ENCODE measurements at places on chromosomes 1 and 21.

DNA sequence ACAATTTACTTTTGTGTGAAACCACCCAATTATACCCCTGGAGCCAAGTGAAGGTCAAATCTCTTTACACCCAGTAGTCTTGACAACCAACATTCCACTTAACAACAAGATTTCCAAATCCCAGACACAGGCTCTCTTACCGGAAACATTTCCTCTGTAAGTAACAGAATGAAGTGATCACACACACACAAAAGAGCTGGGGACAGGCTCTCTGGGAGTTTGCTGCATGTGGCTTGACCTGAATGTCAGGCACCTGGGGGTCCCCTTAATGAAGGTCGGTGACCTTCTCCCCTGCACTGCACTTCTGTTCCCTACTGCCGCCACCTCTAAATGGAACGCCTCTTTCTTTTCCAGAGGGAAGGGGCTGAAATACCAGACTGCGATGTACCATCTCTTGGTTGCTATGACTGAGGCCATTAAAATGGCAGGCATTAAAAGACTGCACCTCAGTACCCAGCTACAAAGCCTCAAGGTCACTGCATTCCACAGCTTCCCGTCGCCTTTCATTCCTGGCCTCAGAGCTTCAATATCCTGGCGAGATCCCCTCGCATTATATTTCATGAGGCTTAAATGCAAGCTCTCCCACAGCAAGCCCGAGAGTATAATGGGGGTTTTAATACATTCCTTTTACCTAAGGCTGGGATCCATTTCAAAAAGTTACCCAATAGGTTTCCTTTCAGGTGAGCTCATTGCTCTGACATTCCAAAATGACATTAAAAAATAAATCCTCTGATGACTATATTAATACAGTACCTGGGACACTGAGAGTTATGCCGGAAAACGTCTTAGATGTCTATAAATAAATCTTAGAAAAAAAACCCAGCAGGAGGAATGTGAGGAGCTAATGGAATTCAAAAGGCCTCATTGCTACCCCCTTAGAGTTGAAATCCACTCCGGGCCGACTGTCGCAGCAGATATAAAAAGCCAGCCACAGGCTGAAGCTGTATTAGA lies 90.9 kb upstream of the DIRAS3 start:
- no peak for DNase-seq

- DNase-seq = no peak
Observed at GRCh38 chr1:151342569-151342968, 4.5 kb downstream of the RFX5 start.

GRCh38 chr1:16153999-16154673 lies 1.7 kb downstream of the EPHA2 start:
- no peak for DNase-seq

- DNase-seq = no peak
Observed at GRCh38 chr1:63774617-63775417, 1.0 kb downstream of the ROR1 start.

- DNase-seq = no peak
Observed at GRCh38 chr1:196861429-196861828, 26.4 kb upstream of the CFHR4 start.

GRCh38 chr1:119324198-119324597 lies 44.4 kb upstream of the HAO2 start:
- no peak for DNase-seq

GRCh38 chr1:160748878-160749269 lies 9.8 kb downstream of the SLAMF7 start:
- DNase-seq = no peak

- DNase-seq = no peak
Observed at GRCh38 chr1:171785766-171786165, 4.3 kb downstream of the METTL13 start.

- no peak for DNase-seq
Observed at GRCh38 chr1:213605732-213606131, 382.0 kb upstream of the PROX1 start.

DNA sequence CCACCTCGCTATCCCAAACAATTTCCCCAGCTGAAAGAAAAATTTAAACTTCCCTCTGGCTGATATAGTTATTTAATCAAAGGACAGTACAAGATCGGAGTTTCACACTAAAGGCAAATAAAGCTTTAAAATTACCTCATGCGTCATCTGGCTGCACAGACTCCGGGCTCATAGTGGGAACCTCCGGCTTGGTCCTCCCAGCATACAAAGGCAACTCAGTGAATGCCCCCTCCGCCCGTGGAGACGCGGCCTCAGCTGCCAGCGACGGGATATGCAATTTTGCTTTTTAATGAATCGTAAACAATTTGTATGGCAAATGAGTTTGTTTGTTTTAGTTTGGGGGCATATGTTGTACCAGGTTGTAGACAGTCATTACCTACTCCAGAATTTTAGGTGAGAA lies 214.6 kb upstream of the NFIA start:
- DNase-seq = no peak

- no peak for DNase-seq
Observed at GRCh38 chr1:247576514-247576913, 11.6 kb upstream of the OR2G2 start.

DNA sequence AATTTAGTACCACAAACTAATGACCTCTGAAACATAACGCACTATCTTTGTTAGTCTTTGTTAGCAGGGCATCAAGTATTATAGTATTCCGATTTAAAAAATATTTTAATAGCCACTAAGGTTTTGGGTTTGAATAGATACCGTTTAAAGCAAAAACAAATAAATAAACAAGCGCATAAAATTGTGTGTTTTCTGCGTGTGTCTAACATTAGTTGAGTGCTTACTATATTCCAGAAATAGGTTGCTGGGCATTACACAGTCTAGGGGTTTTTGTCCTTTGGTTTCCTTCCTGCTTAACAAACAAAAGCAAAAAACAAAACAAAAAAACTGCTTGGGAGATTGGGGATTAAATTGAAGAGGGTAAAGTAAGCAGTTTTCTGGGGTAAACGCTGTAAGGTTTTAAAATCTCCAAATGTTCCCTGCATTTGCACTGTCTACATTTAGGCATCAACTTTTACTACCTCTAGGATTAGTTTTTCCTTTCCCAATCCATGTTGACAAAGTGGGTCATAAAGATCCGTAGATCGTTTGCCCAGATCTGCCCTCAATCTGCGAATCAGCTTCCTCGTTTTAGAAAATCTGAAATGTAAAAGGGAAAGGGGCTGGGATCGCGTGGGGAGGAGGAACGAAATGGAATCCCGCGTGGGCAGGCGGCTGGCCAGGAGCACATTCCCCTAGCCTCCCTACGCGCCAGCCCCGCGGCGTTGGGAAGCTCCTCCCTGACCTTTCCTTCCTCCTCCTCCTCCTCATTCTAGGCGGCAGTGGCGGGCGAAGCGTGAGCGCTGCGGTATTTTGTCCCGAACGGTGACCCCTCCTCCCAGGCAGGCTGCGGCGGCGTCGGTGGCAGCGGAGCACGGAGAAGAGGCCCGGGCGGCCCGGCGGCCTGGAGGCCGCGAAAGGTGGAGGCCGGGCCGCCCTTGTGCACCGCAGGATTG lies at the start of gene KCTD3:
Gene KCTD3, plus strand, starts transcription at position 749 of the 935 bp plus-strand sequence. CDS start 382 bp downstream, outside the sequence.
- DNase-seq = no peak

DNA sequence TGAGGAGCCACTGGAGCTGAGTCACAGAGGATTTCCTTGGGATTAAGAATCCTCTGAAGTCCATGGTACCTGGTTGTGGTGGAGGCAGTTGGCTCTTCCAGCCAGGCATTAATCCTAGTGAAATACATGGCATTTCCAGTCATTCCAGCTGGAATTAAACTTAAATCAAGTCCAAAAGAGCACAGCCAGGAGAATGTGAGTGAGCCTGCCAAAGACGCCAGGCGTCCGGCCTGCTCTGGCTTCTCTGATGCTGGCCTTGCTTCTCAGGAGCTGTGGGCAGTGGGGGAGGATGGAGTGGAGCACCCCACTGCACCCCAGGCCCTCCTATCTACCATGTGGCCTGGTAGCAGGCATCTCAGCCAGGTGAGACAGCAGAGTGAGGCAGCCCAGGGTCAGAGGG lies 23.4 kb upstream of the TENT5C start:
- no peak for DNase-seq

DNA sequence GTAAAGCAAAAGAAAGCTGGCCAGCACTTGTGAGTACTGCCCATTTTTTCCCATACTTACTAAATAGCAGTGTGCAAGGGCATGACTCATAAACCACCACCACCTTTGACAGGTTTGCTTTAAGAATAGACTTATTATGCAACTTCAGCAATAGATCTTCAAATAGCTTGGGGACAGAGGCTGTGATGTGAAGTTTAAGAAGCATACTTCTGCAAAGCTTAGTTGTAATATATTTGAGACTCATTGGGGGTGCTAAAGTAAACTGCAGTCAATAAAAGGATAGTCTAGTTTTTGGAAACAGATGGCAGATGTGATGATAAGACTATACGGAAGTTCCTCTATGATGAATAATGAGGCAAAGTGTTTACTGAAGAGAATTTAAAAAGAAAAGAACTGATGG lies 210.0 kb downstream of the PLA2G4A start:
- DNase-seq = no peak

DNA sequence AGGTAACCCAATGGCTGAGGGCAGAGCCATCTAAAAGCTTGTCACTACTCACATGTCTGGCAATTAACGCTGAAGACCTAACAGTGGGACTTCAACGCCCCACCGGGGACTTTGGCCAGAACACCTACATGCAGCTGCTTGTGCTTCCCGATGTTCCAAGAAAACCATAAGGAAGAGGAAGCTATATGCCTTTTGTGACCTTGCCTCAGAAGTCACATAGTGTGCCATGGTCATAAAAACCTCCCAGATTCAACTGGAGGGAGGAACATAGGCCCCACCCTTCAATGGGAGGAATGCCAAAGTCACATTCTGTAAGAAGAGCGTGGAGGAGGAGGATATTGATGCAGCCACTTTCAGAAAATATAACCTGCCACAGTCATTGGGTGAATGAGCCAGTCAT lies 147.8 kb upstream of the MAGI3 start:
- DNase-seq = no peak

DNA sequence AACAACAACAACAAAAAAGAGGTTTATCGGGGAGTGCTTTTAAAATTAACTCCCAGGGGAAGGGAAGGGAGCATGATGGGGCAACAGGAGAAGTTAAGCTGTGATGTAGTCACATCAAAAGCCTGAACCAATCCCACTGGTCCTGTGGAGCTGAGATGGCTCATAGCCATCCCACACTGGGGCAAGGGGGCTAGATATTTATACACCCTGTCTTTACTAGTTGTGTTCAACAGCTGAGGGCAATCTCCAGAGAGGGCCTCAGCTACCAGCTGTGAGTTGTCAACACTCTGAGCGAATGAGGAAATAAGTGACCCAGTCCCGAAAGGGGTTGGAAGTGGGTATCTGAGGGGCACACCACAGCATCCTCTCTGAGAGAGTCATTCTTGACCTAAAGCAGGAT lies 31.0 kb upstream of the CREG1 start:
- DNase-seq = no peak

DNA sequence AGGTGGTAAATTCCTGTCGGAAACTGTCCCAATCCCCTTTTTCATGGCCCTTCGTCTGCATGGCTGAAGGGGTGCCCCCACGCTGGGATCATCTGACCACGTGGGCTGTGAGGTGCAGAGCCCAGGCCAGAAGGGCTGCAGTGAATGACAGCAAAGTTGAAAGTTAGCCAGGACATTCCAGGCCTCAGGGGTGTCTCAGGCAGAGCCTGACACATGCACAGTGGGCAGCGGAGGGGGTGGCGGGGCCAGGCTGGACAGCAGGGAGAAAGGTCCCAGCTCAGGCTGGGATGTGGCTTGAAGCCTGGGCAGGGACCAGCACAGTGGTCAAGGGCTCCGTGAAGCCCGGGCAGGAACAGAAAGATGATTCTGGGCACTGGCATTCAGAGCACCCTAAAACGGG lies 49.6 kb downstream of the GRIK3 start:
- no peak for DNase-seq

DNA sequence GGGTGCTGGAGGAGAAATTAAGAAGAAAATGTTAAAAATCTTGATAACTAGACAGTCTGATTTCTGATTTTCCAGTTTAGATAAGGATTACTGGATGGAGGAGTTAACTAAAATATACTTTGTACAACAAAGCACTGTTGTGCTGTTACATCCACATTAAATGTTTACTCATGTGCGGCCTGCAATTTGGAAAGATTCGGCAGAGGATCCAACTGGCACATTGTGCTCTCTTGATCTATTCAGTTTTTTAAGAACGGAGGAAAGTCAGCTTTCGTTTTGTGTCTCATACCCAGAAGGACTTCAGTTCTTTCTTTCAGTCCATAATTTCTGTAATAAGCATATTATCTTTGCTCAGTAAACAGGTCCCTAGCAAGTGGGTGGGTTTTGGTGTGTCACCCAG lies 52.5 kb downstream of the UCK2 start:
- DNase-seq = no peak

GRCh38 chr1:90761156-90761555 lies 44.1 kb upstream of the BARHL2 start:
- DNase-seq = no peak

- no peak for DNase-seq
Observed at GRCh38 chr1:12085643-12086260, 22.6 kb downstream of the TNFRSF8 start.

DNA sequence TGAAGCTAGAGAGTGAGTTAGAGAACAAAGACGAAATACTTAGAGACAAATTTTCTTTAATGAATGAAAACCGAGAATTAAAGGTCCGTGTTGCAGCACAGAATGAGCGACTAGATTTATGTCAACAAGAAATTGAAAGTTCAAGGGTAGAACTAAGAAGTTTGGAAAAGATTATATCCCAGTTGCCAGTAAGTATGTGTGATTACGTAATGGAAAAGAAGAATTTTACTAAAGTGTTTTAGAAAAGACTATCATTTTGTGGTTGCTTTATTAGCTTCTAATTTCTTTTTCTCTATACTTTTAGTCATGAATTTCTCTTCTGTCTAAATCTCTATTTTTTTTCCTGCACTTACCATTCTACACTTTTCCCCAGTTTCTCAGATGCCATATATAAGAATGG lies 26.7 kb downstream of the CCDC18 start:
- no peak for DNase-seq

DNA sequence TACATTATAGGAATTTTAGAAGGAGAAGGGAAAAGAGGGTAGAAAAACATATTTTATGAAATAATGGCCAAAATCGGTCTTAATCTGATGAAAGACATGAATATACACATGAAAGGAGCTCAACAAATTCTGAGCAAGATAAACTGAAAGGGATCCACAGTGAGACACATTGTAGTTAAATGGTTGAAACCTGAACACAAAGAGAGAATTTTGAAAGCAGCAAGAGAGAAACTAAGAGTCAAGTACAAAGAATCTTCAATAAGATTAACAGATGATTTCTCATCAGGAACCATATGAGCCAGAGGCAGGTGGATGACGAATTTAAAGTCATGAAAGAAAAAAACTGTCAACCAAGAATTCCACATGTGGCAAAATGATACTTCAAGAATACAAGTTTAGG lies 15.8 kb upstream of the MTR start:
- DNase-seq = no peak

All from stimulated activated CD8-positive, alpha-beta memory T cell treated with anti-CD3 and anti-CD28 coated beads, Interleukin-4, amount 100 ng/mL, for 1 hour (primary cell).